Kasumi-1 (cell line): ENCODE measurements at places on chromosomes 12 and 14.

DNA sequence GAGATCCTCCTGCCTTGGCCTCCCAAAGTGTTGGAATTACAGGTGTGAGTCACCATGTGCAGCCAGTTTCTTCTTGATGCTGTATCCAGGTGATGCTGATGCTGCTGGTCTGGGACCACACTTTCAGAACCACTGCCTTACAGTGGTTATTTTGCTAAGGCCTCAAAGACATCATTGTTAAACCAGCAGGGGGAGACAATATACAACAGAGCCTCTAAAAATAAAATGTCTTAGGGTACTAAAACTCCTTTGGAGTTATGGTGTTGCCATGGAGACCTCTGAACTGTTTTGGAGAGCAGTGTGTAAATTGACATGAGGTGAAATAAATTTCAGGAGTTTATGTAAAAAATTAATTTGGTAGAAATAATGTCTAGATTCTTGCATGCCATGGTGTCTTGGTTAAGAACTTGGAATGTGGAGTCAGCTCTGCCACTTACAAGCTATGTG lies 1.1 kb upstream of the ARG2 start:
- peak; percentile 88 for DNase-seq

DNA sequence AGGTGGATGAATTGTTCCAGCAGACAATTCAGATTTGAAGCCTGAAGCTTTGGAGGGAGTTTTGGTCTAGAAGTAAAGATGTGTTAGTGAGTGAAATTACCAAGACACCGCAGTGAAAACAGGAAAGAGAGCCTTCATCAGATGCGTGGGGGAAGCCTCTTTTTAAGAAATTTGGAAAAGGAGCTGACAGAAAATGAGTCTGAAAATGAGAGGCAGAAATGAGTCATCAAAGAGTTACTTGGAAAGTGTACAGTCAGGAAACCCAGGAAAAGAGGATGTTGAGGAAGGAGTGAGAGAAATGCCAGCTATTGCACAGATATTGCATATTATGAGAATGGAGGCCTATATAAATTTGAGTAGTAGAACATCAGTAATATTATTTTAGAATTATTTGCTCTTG lies 520.7 kb downstream of the NRXN3 start:
- no peak for DNase-seq

DNA sequence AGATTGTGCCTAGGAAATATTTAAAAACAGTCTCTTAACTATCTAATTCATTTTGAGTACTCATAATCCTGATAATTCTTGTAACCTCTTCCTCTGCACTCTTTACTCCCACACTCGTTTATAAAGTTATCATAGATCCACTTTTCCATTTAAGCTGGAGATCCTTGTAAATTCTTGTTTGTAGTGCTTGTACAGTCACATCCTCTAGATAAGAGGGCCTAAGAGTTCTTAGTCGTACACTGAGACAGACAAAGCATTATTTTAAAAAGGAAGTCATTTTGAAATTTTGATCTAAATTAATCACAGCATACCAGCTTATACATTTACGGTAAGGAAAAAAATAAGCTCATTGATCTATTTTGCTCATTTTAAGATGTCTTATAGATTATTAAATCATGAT lies 42.5 kb downstream of the LMO3 start:
- no peak for DNase-seq

GRCh38 chr12:69698769-69699540 lies at the start of gene BEST3:
TSS of gene BEST3 (minus strand) at chr12:69699303. CDS start at chr12:69697798, 1,505 bp downstream.
- no peak for DNase-seq

GRCh38 chr12:128267651-128268378 lies 845 bp downstream of the TMEM132C start:
- DNase-seq: no peak

DNA sequence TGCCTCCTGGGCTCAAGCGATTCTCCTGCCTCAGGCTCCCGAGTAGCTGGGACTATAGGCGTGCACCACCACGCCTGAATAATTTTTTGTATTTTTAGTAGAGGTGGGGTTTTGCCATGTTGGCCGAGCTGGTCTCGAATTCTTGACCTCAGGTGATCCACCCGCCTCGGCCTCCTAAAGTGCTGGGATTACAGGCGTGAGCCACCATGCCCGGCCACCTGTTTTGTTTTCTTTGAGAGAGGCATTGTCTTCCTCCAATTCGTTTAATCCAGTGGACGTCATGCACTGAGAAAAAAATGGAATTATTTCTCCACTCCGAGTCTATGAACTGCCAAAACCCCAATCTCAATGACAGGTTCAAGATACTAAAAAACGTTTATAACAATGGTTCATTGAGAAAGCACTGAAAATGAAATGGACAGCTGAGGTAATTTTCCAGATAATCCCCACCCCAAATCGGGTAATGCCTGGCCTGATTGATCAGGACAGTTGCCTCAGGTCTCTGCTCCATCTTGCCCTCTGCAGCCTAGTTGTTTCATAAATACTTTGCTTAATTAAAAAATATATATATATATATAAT lies 132.7 kb upstream of the PARP11 start:
- no peak for DNase-seq

- DNase-seq: no peak
These were observed 868.4 kb downstream of the DIO2 start for GRCh38 chr14:79342942-79343341.

- DNase-seq: no peak
These were observed at the start of gene LUM for GRCh38 chr12:91111366-91112325. TSS of gene LUM (minus strand) at chr12:91111494. CDS start at chr12:91108979, 2,515 bp downstream.

- peak; percentile 67 for DNase-seq
These were observed at the start of gene HDAC7 for GRCh38 chr12:47819896-47820630. TSS of gene HDAC7 (minus strand) at chr12:47819903. CDS start at chr12:47819785, 118 bp downstream.

DNA sequence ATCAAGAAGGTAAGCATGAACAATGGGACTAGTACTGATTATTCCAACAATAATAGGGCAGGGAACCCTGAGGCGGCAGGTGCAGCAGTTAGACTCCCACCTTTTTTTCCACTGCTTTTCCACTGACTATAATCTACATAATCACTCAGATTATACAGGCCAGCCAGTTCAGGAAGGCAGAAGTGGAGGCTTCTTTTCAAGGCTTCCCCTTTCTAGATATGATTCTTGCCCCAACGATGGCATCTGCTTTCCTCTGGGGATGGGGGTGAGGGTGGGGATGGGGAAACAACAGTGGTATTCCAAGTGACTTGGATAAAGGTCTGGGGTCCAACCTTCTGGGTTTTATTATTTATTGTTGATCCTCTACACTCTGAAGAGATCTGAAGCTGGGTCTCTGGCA lies 331 bp downstream of the NCKAP1L start:
- DNase-seq: no peak

DNA sequence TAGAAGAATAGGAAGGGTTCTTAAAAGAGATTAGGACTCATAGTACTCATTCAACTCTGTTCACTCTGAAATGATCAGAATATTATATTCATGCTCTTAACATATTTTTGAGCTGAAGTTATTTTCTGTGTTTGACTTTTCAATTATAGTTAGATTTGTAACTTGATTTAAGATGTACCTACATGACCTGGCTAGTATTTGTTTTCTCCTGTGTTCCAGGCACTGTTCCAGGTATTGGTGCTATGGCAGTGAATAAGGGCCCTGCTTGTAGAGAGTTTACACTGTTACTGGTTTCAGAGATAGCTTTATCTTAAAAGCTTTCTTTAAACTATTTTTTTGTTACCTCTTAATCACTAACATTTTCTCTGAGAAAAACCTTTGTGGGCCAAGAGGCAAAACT lies 19.1 kb upstream of the SLC17A8 start:
- DNase-seq: no peak
